ENCODE measurements at places on chromosomes 11 and 22. TPM values are rescaled to one million over a fixed set of nuclear protein-coding genes. Genes with fewer than 3 reads are reported as not detected.

E2F8 gene
- polyA plus RNA-seq, result 2.5 TPM

IL10RA gene
- polyA plus RNA-seq, result 0.05 TPM

PRG3 gene
- polyA plus RNA-seq, result not detected

KDM4D gene
- 1.1 TPM for polyA plus RNA-seq

- peaks cover 21% of the 10 kb centered on the region for H3K4me1 ChIP-seq
- H3K27ac ChIP-seq, result no peak overlapping the region
- H3K27me3 ChIP-seq, result no peaks in the 10 kb centered on the region
- no peak overlapping the region for H3K4me3 ChIP-seq
These were observed 146.6 kb downstream of the BBOX1 start for GRCh38 chr11:27187075-27187847.

NLRP6 gene
- not detected for polyA plus RNA-seq

DENND6B gene
- 5.6 TPM for polyA plus RNA-seq

DNA sequence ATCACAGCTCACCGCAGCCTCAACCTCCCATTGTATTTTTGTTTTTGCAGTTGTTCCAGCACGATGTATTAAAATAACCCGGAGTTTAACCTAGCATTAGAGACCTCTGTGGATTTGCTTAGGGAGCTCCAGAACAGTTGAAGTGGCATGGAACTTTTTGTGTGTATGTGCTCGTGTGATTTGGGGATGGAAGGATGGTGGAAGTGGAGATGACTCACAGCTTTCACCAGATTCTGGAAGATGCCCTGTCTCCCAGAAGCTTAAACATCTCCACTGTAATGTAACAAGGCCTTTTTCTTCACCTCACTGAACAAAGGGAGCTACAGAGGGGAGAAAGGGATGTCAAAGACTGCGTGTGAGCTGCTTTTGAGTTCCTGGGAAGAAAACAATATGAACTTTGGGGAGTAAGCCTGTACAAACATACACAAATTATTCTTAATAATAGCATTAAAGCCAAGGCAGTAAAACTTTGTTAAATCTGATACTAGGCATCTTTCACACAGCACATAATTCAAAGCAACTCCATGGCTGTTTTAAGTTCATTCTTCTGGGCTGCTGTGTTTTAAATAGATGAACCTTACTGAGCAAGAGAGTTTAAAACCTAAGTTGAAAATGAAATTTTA is 226.4 kb downstream of the ADAMTS15 start:
- no peak overlapping the region for H3K4me3 ChIP-seq
- H3K27ac ChIP-seq, result peak overlapping the region; percentile 39
- no peaks in the 10 kb centered on the region for H3K4me1 ChIP-seq
- H3K36me3 ChIP-seq, result no peaks in the 10 kb centered on the region
- H3K27me3 ChIP-seq, result no peaks in the 10 kb centered on the region

- no peak overlapping the region for H3K4me3 ChIP-seq
- H3K27ac ChIP-seq, result no peak overlapping the region
- no peaks in the 10 kb centered on the region for H3K27me3 ChIP-seq
- H3K4me1 ChIP-seq, result no peaks in the 10 kb centered on the region
- DNase-seq, result no peak
These were observed 20.8 kb upstream of the ARRB1 start for GRCh38 chr11:75371949-75372876.

SVIP gene
- polyA plus RNA-seq, result 6.2 TPM

GRCh38 chr11:30852091-30852490 is 265.9 kb upstream of the MPPED2 start:
- H3K36me3 ChIP-seq, result no peaks in the 10 kb centered on the region
- no peaks in the 10 kb centered on the region for H3K4me1 ChIP-seq
- no peak overlapping the region for H3K4me3 ChIP-seq
- H3K27me3 ChIP-seq, result no peaks in the 10 kb centered on the region

- DNase-seq, result no peak
- peaks cover 47% of the 10 kb centered on the region for H3K4me1 ChIP-seq
- H3K27me3 ChIP-seq, result no peaks in the 10 kb centered on the region
These were observed 64.3 kb upstream of the RASD2 start for GRCh38 chr22:35476341-35476740.

SYT13 gene
- not detected for polyA plus RNA-seq

FGF3 gene
- not detected for polyA plus RNA-seq

GGTLC2 gene
- not detected for polyA plus RNA-seq

DNA sequence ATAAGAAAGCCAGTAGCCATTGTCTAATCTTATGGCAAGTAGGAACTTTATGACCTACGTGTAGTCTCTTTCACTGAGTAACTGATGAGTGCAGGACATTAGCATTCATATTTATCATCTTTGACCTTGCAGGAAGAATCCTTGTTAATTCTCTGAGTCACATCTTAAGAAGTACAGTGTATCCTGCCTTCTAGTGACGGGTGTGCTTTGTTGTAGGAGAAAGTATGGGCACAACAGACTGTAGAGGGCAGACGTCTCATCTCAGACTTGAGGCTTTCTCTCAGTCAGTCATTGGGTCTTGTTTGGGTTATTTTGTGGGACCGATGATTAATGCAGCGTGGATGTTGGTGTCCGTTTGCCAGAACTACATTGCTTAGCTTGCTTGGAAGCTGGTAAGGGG is 6.8 kb downstream of the RNF214 start:
- peaks cover under 1% of the 10 kb centered on the region for H3K4me1 ChIP-seq
- H3K36me3 ChIP-seq, result peaks cover 20% of the 10 kb centered on the region
- H3K27me3 ChIP-seq, result no peaks in the 10 kb centered on the region
- peak overlapping the region; percentile 86 for H3K27ac ChIP-seq

BLID gene
- polyA plus RNA-seq, result not detected

DNA sequence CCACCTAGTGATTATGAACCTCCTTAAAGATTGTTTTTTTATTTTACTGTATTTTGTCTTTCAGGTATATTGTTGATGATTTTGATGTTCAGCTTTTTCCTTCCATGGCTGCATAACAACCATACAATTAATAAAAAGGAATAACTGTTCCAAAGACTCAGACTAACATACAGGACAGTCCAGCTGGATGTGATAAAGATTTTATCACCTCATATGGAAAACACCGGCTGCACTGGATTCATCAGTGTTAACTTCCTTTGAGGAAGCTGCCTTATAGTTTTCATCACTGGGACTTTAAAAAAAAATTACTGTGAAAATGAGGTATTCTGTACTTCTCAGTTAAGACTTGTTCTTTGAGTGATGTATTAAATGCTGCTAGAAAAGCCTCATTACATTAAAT is 19.5 kb downstream of the AQP11 start:
- H3K27ac ChIP-seq, result no peak overlapping the region
- H3K4me1 ChIP-seq, result no peaks in the 10 kb centered on the region
- H3K27me3 ChIP-seq, result no peaks in the 10 kb centered on the region
- DNase-seq, result peak; percentile 61
- H3K36me3 ChIP-seq, result peaks cover 60% of the 10 kb centered on the region

All from SK-N-SH (cell line).